ENCODE measurements at places on chromosomes 16 and 17.

GRCh38 chr16:85252014-85252413, 139.7 kb upstream of the CIBAR2 start:
- DNase-seq = no peak

GRCh38 chr17:31114956-31115555, 20.3 kb downstream of the NF1 start:
- no peak for DNase-seq

- DNase-seq = no peak
Observed at GRCh38 chr17:32568705-32569104, 81.9 kb downstream of the CDK5R1 start.

- no peak for DNase-seq
Observed at GRCh38 chr17:72743037-72743467, 349.4 kb downstream of the SLC39A11 start.

GRCh38 chr16:89192956-89193575, 7.3 kb downstream of the SLC22A31 start:
- DNase-seq = peak; percentile 78

GRCh38 chr16:53482123-53482522, 20.9 kb downstream of the AKTIP start:
- no peak for DNase-seq

DNA sequence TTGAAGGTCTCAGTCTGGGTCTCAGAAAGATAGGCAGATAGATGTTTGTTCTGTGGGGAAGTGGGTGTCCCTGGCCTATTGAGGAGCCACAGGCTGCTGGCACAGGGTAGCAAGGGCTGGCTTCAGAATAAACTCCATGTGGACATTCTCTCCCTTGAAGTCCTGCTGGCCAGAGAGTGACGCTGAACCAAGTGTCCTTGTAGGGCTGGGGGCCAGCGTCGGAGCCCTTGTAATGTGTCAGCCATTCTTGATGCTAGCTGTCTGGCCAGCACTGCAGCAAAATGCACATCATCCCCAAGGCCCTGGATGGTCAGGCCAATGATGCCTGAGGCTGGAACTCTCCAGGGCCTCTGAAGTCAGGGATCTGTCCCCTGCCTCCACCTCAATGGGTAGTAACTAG, 103.3 kb downstream of the CCDC182 start:
- DNase-seq = no peak

DNA sequence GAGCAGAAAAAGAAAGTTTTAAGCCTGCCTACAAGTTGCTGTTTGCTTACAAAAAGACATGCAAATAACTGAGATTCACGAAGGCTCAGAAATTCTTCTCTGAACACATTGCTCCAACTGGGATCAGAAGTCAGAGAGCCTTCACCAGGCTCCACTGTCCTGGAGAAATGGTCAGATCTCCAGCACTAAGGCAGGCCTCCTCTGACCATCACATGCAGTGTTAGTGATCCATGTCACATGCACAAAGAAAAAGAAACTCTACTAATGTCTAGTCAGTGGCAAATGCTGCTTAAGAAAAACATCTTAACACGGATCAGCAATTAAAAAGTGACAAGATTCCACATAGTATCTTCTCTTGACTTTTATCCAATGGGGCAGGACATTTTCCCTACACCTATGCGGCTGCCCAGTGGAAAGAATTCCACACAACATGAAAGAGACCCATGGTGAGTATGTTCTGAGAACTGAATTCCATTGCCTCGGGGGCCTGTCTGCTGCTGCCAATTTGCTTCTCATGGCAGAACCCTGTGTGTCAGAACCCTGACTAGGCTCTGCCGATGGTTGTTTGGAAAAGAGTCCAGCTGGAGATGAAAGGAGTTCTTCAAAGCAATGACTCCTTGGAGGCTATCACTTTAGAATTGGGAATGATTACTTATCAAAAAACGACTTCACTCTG, 96.6 kb downstream of the HIC1 start:
- no peak for DNase-seq

- DNase-seq = no peak
Observed at GRCh38 chr16:68065716-68066305, 19.4 kb upstream of the NFATC3 start.

DNA sequence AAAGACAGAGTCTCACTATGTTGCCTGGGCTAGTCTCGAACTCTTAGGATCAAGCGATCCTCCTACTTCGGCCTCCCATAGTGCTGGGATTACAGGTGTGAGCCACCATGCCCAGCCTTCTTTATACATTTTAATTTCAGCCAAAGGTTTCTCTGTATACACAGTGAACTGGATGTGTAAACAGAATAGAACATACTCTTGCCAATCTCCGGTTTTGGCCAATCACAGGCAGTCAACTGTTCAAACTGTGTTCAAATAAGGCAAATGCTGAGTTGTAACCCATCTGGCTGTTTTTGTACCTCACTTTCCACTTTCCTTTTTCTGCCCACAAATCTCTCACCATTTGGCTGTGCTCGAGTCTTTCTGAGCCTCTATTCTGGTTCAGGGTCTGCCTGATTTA, 108.2 kb downstream of the CPPED1 start:
- DNase-seq = no peak

GRCh38 chr16:4420505-4421105, 4.2 kb upstream of the CORO7 start:
- no peak for DNase-seq

All from germinal center (tissue), 1 donor.